ENCODE measurements at places on chromosomes 4 and X.

GRCh38 chr4:10054571-10055041 lies 33.3 kb upstream of the SLC2A9 start:
- DNase-seq, result no peak

- no peak for DNase-seq
Observed at GRCh38 chrX:20514358-20514757, 247.6 kb upstream of the RPS6KA3 start.

DNA sequence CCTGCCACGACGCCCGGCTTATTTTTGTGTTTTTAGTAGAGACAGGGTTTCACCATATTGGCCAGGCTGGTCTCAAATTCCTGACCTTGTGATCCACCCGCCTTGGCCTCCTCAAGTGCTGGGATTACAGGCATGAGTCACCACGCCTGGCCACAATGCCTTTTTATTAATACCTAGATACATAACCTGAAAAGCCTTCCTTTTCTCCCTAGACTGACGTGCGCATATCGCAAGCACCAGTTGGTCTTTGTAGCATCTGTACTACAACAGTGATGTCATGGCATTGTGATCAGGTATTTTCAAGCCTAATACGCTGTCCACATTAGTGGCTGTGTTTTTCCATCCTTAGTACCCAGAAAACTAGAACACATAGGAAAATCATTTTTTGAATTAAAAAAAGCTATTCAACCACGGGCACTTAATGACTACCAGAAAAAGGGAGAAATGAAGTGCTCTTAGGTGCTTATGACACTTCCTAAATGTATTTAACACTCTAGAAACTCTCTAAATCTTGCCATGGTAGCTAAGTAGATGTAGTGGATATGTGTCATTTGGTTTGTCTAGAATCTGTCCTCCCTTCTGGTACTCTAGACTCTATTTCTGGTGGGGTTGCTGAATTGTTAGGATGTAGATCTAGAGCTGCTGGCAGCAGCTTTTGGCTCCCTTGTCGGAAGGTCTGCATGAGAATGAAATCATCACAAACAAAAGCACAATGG lies 707.8 kb downstream of the STIM2 start:
- no peak for DNase-seq

GRCh38 chr4:117137145-117137544 lies 51.8 kb upstream of the TRAM1L1 start:
- DNase-seq, result no peak

GRCh38 chr4:78527555-78527954 lies 24.0 kb upstream of the ANXA3 start:
- DNase-seq, result no peak

GRCh38 chr4:7414736-7415510 lies 19.8 kb downstream of the PSAPL1 start:
- no peak for DNase-seq

GRCh38 chrX:20418379-20419150 lies 151.9 kb upstream of the RPS6KA3 start:
- DNase-seq, result no peak

GRCh38 chrX:109716431-109717028 lies 16.5 kb downstream of the ACSL4 start:
- no peak for DNase-seq

GRCh38 chr4:8817096-8817812 lies 54.4 kb downstream of the HMX1 start:
- no peak for DNase-seq

DNA sequence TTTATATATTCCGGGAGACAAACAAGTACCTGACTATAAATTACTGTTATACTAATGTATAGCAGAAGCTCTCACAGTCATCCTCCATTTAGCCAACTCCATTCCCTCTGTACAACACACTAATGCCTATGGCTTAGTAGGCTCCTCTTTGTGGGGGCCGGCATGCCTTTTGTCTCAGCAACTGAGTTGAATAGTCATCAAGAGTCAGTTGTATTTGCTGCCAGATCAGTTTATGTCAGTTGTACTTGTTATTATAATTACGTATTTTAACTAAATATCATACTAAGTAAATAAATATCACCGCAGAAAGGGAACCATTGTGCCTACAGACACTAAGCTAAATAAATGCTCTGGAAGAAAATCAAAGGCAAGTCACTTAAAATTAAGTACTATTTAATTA lies 9.9 kb downstream of the PRMT9 start:
- no peak for DNase-seq

DNA sequence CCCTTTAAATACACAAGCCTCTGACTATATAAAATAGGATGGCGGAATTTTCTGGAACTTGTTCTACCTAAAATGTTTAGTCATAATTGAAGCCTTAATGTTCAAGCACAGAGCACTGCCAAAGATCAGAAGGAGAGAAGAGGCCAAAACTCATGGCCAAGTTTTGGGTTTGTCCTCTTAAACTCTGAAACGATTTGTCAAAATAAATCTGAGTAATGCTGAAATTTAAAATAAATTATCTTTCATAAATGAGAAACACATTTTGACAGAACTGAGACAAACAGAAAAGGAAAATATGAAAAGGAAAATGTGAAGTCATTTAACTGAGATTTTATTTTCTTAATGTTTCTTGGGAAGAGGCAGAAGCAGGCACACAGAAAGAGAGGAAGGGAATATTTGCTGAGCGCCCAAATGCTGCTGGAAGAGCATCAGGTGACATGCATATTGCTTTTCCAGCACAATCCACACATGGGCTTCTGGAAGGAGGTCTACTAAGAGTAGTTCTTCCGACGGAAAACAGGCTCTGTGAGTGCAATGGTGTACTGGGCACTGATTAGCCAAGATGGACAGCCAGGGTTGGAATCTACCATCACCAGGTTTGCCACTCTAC lies 47.4 kb upstream of the ZNF518B start:
- DNase-seq, result no peak

DNA sequence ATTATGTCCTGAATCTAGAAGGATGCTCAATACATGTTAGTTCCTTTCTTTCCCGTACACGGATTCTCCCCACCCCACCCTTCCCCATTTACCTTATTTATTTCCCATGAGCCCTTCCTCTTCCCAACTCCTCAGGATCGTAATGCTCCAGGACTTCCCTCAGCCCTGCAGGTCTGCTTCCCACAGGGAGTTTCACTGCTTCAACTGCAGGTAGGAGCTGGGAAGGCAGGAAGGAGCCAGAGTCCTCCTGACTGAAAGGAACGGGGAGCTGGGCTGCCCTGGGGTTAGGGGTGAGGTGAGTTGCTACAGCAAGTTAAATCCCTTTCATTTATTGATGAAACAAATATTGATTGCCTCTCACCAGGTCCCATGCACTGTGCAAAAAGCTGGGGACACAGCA lies 33.2 kb downstream of the SAT1 start:
- DNase-seq, result no peak

DNA sequence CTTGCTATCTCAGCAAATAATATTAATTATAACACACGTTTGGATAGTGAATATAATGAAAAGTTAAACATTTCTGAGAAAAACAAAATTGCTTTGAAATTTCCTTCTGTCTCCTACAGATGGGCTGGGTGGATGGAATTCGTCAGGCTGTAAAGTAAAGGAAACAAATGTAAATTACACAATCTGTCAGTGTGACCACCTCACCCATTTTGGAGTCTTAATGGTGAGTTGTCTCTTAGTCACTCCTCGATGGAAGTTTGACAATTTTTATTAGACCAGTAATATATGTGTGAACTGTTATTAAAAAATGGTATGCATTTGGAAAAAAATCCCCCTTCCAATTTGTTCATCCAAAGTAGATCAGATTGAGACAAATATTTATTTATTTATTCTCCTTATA lies 92.5 kb upstream of the BRS3 start:
- no peak for DNase-seq

- DNase-seq, result no peak
Observed at GRCh38 chr4:25552580-25553271, 102.9 kb upstream of the SLC34A2 start.

- no peak for DNase-seq
Observed at GRCh38 chr4:181245326-181245725, 997.9 kb upstream of the TENM3 start.

- DNase-seq, result no peak
Observed at GRCh38 chr4:47109379-47109778, 78.0 kb downstream of the GABRB1 start.

GRCh38 chr4:76923619-76924357 lies 25.8 kb upstream of the SEPTIN11 start:
- no peak for DNase-seq

DNA sequence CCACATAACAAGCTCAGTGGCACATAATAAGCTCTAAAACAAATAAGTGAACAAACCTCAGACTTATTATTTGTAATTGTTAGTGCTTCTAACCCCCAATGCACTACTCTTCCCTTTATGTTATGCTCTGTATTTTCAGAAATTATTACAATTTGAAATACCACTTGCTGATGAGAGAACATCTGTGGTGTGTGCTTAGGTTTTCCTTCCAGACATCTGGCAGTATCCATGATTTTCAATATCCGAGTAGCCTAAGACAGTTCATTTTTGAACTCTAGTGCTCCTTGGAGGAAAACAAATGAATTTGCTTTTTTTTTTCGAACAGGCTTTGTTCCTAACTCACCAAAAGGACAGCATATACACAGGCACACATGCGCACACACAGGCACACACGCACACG lies 278.7 kb upstream of the CLNK start:
- no peak for DNase-seq

- DNase-seq, result no peak
Observed at GRCh38 chrX:136115126-136115903, 32.0 kb upstream of the FHL1 start.

- no peak for DNase-seq
Observed at GRCh38 chr4:9988933-9989332, 32.4 kb downstream of the SLC2A9 start.

GRCh38 chr4:138845664-138846063 lies 169.9 kb upstream of the NOCT start:
- no peak for DNase-seq

- no peak for DNase-seq
Observed at GRCh38 chr4:12724510-12724909, 759.6 kb downstream of the RAB28 start.

DNA sequence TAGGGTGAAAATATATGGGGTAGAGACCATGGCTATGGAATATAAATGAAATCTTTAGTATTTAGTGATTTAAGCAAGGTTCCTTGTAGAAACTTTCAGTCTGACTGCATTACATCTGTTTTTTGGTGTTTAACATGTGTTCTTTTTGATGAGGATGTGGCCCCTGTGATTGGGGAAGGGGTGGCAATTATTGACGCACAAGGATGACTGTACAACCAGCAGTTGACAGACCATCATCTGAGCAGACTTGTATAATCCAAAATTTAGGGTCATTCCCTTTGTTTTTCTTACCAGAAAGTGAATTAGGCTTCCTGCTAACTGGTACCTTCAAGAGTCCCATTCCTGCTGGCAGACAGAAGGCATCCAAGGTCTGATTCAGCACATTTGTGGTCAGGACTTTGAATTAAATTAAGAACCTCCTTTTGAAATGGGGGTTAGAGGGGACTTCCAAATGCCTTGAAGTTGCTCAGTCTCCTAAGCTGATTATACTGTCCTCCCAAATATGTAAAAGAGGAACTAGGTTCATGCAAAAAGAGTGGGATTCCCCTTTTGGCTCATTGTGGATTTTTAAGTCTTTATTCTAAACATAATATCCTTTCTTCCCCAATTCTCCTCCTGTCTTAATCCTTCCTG lies 112.4 kb upstream of the CXCL13 start:
- DNase-seq, result no peak

DNA sequence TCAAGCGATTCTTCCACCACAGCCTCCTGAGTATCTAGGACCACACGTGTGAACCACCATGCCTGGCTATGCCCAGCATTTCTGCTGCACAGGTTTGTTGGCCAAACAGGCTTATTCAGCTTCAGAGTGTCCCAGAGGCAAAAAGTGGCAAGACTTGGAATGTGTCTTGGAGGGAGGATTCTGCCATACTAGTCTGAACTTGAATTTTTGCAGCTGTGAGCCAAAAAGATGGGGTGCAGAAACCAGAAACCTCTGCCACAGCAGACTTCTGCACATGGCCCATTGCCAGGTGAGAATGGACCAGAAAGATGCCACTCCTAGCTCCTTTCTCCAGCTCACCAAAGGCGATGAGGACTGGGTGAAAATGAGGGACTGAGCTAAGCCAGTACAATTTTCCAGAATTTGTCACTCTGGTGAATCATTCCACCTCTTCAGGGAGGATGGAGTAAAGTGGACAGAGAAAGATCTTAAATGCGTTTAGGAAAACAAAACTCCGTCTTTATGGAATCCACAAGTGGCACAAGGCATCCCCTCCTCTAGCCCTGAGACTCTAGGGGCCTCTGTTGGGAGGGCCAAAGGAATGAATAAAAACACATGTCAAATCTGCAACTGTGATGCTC lies 369.1 kb upstream of the CLNK start:
- no peak for DNase-seq

DNA sequence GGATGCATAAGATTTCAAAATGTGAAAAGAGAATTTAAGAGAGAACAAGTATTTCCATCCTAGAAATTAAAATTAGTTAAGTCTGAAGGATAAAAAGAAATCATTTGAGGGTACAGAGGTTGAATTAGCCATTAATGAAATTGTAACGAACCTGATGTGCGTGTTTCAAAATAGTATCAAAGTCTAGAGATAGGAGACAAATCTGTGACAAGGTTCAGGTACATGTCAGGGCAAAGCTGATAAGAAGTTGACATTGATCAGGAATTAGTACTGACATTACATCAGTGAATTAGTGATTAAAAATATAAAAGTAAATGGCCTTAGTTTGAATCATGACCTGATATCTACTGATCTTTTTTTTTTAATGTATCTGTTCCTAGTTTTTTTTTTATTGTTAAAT lies 62.3 kb downstream of the UGT2B10 start:
- DNase-seq, result no peak
